ENCODE measurements at places on chromosomes 12 and 14. TPM values are rescaled to one million over a fixed set of nuclear protein-coding genes. Genes with fewer than 3 reads are reported as not detected.
A peak's percentile ranks its signal among the peaks of the same experiment; 100 is the strongest.

Gene TMCC3
- 11.5 TPM for total RNA-seq

Gene ENDOU
- total RNA-seq, result 21.4 TPM

Gene CFAP251
- total RNA-seq, result 8.8 TPM

Gene SLCO1B1
- total RNA-seq, result not detected

Gene SLC2A13
- total RNA-seq, result 17.4 TPM

Gene SERPINA1
- total RNA-seq, result 6.1 TPM

Gene CLEC4A
- total RNA-seq, result 2.2 TPM

Gene NFATC4
- 47.9 TPM for total RNA-seq

Gene MYO1H
- total RNA-seq, result not detected

Gene COCH
- 35.6 TPM for total RNA-seq

DNA sequence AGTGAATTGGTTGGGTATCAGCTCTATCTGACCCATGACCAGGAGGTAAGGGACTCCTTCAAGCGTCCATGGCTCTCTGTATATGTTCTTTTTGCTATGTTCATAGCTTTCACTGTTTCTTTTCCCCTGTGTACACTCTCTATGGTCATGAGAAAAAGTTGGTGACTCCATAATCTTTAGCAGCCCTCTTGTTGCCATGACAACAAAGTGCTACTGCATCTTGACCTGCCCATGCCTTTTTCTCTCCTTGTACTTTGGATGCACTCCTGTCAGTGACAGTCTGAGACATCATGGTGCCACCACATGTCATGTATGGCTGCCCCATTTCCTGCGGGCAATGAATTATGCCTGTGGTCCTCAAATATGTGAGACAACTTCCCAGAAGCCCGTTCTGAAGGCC is 280.2 kb downstream of the TMEM121 start:
- H3K27ac ChIP-seq, result no peak overlapping the region
- H3K27me3 ChIP-seq, result no peaks in the 10 kb centered on the region

GRCh38 chr14:96986256-96987085 is 189.3 kb downstream of the VRK1 start:
- no peaks in the 10 kb centered on the region for H3K36me3 ChIP-seq
- H3K4me3 ChIP-seq, result no peak overlapping the region
- no peaks in the 10 kb centered on the region for H3K4me1 ChIP-seq

- H3K27ac ChIP-seq, result no peak overlapping the region
- no peaks in the 10 kb centered on the region for H3K36me3 ChIP-seq
- no peaks in the 10 kb centered on the region for H3K27me3 ChIP-seq
- H3K4me3 ChIP-seq, result no peak overlapping the region
- peak; percentile 25 for DNase-seq
These were observed 44.1 kb downstream of the SETD3 start for GRCh38 chr14:99436247-99437180.

GRCh38 chr12:6662602-6662905 is 365 bp downstream of the ING4 start:
- H3K4me1 ChIP-seq, result peaks cover 18% of the 10 kb centered on the region
- no peaks in the 10 kb centered on the region for H3K36me3 ChIP-seq
- H3K4me3 ChIP-seq, result peak overlapping the region; percentile 70
- H3K27ac ChIP-seq, result peak overlapping the region; percentile 68
- no peaks in the 10 kb centered on the region for H3K27me3 ChIP-seq

DNA sequence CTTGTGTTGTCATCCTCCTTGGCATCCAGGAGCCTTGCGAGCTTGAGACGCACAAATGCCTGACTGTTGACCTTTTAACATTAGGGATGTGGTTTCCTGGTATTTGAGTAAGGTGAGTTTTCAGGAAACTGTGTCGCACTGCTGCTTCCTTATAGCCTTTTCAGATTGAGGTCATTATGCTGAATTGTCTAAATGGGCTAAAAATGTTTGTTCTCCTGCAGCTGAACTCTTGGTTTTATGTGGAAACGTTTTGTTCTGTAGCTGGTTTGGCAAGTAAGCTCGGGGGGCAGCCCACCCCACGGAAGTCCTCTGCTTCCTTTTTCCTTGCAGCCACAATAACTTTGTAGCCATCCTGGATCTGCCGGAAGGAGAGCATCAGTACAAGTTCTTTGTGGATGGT is 5.7 kb downstream of the PRKAB1 start:
- H3K27me3 ChIP-seq, result no peaks in the 10 kb centered on the region
- H3K4me3 ChIP-seq, result no peak overlapping the region
- no peak overlapping the region for H3K27ac ChIP-seq
- H3K4me1 ChIP-seq, result peaks cover 16% of the 10 kb centered on the region
- DNase-seq, result no peak

GRCh38 chr14:54116972-54117371 is 160.3 kb upstream of the BMP4 start:
- no peaks in the 10 kb centered on the region for H3K36me3 ChIP-seq
- H3K4me3 ChIP-seq, result no peak overlapping the region
- no peaks in the 10 kb centered on the region for H3K4me1 ChIP-seq
- H3K27me3 ChIP-seq, result no peaks in the 10 kb centered on the region

DNA sequence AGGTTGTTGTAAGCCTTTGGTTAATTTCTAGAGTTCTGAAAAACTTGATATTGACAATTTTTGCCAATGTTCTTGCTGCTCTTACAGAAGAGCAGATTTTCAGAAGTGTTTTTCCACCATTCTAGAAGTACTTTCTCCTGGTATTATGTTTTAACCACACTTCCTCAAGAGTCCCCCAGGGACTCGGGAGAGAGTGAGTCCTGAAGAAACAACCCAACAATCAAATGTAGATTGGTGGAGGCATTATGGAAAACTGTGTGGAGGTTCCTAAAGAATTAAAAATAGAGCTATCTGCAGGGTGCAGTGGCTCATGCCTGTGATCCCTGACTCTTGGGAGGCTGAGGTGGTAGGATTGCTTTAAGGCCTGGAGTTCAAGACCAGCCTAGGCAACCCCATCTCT is 26.7 kb downstream of the OR10P1 start:
- H3K27ac ChIP-seq, result no peak overlapping the region
- no peak overlapping the region for H3K4me3 ChIP-seq
- DNase-seq, result no peak
- H3K27me3 ChIP-seq, result no peaks in the 10 kb centered on the region

DNA sequence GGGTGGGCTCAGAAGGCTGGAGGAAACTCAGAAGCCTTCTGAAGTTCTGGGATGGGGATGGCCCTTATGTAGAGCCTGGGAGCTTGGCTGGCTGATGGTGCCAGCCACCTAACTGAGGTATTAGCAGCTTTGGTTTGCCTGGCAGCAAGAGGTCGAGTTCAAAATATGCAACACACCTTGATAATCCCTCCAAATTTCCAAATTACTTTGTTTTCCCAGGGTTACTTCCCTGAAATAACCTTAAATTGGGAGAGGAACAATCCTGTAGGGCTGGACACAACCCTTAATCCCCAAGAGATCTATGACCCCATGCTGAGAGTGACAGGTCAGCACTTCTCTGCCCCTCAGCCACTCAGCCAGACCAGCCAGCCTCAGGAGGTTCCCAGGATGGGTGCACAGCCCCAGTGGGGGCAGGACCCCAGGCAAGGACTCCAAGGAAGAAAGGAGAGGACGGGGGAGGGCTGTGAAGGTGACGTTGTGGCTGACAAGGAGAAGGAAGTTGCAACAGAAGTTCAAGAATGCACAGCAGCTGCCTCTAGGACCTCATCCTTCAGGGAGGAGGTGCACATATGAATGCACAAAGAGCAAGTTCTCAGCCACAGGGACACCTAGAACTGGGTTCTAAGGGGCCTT is 18.6 kb upstream of the KRT77 start:
- no peak for DNase-seq
- H3K4me3 ChIP-seq, result no peak overlapping the region
- no peaks in the 10 kb centered on the region for H3K27me3 ChIP-seq
- H3K27ac ChIP-seq, result no peak overlapping the region
- H3K36me3 ChIP-seq, result no peaks in the 10 kb centered on the region

GRCh38 chr14:30500222-30500621 is 58.7 kb upstream of the G2E3 start:
- H3K36me3 ChIP-seq, result no peaks in the 10 kb centered on the region
- H3K27me3 ChIP-seq, result no peaks in the 10 kb centered on the region

GRCh38 chr14:55803873-55804553 is 224.0 kb downstream of the KTN1 start:
- no peak for DNase-seq
- no peak overlapping the region for H3K27ac ChIP-seq
- no peaks in the 10 kb centered on the region for H3K27me3 ChIP-seq
- H3K36me3 ChIP-seq, result no peaks in the 10 kb centered on the region

DNA sequence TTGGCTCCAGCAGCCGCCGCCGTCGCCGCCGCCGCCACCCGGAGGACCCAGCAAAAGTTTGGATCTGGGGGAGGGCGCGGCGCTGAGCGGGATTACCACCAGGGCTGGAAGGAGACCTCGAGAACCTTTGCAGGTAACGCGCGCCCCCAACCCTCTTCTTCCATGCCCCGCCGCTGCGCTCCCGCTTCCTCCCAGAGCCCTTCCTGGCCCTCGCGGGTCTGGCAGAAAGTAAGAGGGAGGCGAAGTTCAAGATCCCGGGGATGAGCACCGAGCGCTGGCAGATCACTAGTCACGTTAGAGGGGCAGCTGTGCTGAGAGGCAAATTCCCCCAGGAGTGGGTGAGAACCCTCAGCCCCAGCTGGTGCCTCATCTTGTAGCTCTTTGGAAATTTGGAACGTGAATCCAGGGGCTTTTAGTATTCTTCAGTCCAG is 3.9 kb downstream of the FLRT2 start:
- H3K27me3 ChIP-seq, result no peaks in the 10 kb centered on the region
- H3K27ac ChIP-seq, result peak overlapping the region; percentile 81
- H3K4me3 ChIP-seq, result peak overlapping the region; percentile 76

GRCh38 chr12:93873561-93873960 is 196.4 kb downstream of the CRADD start:
- no peak overlapping the region for H3K4me3 ChIP-seq
- H3K36me3 ChIP-seq, result no peaks in the 10 kb centered on the region
- no peaks in the 10 kb centered on the region for H3K4me1 ChIP-seq
- DNase-seq, result no peak

DNA sequence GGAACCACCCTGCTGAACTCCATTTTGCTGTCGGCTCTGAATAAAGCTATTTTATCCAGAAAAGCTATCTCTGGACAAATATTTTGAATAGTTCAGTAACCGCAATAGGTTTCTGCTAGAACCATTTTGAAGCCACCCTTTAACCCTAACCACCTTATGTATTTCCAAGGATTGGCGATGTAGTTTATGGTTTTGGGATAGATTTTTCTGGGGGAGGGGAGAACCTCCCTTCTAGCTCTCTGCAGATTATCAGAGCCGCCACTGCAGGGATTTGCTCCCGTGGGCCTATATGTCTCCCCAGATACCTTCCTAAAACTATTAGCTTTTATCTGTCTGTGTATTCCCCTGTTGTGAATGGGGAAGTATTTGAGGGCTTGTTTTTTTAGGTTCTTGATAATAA is 1.8 kb upstream of the TUBA1B start:
- DNase-seq, result no peak
- peaks cover 17% of the 10 kb centered on the region for H3K36me3 ChIP-seq
- H3K27ac ChIP-seq, result peak overlapping the region; percentile 81
- peaks cover 36% of the 10 kb centered on the region for H3K4me1 ChIP-seq

GRCh38 chr12:129383956-129384355 is 519.9 kb downstream of the TMEM132D start:
- no peak overlapping the region for H3K4me3 ChIP-seq
- no peaks in the 10 kb centered on the region for H3K27me3 ChIP-seq
- no peaks in the 10 kb centered on the region for H3K4me1 ChIP-seq
- DNase-seq, result no peak
- H3K27ac ChIP-seq, result no peak overlapping the region

- no peak overlapping the region for H3K27ac ChIP-seq
- H3K36me3 ChIP-seq, result no peaks in the 10 kb centered on the region
- no peaks in the 10 kb centered on the region for H3K27me3 ChIP-seq
- no peak overlapping the region for H3K4me3 ChIP-seq
These were observed 209.2 kb downstream of the ALX1 start for GRCh38 chr12:85489194-85489593.

DNA sequence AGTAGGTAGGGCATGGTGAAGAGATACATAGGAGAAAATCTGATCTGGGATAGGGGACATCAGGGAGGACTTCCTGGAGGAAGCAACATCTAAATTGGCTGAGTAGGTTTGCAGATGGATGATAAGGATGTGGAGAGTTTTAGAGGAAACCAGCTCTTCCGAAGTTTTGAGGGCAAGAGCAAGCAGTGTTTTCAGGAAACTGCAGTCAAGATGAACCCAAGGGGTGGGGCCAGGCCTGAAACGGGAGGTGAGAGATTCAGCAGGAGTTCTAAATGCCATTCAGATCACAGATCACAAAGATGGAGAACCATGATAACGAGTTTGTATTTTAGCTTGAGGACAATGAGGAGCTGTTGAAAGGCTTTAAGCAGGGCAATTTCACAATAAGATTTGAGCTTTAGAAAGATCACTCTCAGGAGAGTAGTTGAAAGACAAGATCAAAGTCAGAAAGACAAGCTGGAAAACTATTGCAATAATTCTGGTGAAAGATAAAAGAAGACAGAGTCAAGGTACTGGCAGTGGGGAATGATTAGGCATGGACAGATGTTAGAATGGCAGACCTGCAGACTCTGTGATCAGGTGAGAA is 70.1 kb upstream of the PLXNC1 start:
- no peak overlapping the region for H3K4me3 ChIP-seq
- H3K27ac ChIP-seq, result no peak overlapping the region
- H3K4me1 ChIP-seq, result peaks cover 16% of the 10 kb centered on the region
- H3K36me3 ChIP-seq, result no peaks in the 10 kb centered on the region
- no peak for DNase-seq

- peaks cover 19% of the 10 kb centered on the region for H3K36me3 ChIP-seq
- peaks cover 26% of the 10 kb centered on the region for H3K4me1 ChIP-seq
- peak overlapping the region; percentile 73 for H3K4me3 ChIP-seq
- no peak for DNase-seq
- no peaks in the 10 kb centered on the region for H3K27me3 ChIP-seq
- peak overlapping the region; percentile 80 for H3K27ac ChIP-seq
These were observed 754 bp downstream of the ZNF605 start for GRCh38 chr12:132955094-132956010.

DNA sequence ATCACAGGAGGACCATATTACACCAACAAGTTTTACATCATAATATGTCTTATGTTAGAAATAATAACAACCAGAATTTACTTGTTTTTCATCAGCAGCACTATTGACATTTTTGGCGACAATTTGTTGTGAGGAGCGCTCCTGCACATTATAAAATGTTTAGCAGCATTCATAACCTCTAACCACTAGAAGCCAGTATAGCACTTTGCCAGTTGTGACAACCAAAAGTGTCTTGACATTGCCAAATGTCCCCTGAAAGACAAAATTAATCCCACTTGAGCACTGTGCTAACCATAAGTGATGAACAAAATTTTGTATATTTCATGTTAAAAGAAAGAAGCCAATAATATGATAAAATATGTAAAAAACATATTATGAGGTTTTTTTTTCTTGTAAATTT is 356.9 kb upstream of the LMO3 start:
- H3K4me1 ChIP-seq, result no peaks in the 10 kb centered on the region
- H3K27me3 ChIP-seq, result no peaks in the 10 kb centered on the region
- H3K36me3 ChIP-seq, result no peaks in the 10 kb centered on the region
- no peak overlapping the region for H3K4me3 ChIP-seq
- no peak overlapping the region for H3K27ac ChIP-seq

GRCh38 chr12:55658635-55659391 is 22.1 kb downstream of the OR10P1 start:
- no peak overlapping the region for H3K27ac ChIP-seq
- H3K36me3 ChIP-seq, result no peaks in the 10 kb centered on the region
- no peaks in the 10 kb centered on the region for H3K27me3 ChIP-seq
- DNase-seq, result no peak
- H3K4me3 ChIP-seq, result no peak overlapping the region
